ENCODE measurements at places on chromosomes 5 and 9.

DNA sequence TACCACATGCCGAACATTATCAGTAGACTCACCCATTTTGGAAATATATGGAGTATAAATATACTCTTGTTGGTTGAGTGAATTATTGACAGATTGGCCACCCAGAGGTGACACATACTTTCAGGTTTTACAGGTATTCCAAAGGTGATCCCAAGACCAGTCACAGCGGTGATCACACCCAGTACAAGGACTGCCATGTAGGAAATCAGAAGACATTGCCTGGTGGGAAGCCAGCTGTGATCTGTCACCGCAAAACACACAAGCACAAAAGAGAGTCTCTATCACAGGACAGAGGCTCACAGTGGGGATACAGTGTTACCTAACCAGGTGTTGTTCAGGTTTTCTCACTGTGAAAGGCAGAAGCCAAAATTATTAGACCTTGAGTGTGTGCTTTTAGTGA, 15.8 kb downstream of the BTF3 start:
- no peak for DNase-seq

GRCh38 chr9:17846948-17847655, 268.2 kb downstream of the SH3GL2 start:
- DNase-seq, result no peak

- DNase-seq, result no peak
Measured at GRCh38 chr5:31887556-31887955, 248.6 kb downstream of the PDZD2 start.

DNA sequence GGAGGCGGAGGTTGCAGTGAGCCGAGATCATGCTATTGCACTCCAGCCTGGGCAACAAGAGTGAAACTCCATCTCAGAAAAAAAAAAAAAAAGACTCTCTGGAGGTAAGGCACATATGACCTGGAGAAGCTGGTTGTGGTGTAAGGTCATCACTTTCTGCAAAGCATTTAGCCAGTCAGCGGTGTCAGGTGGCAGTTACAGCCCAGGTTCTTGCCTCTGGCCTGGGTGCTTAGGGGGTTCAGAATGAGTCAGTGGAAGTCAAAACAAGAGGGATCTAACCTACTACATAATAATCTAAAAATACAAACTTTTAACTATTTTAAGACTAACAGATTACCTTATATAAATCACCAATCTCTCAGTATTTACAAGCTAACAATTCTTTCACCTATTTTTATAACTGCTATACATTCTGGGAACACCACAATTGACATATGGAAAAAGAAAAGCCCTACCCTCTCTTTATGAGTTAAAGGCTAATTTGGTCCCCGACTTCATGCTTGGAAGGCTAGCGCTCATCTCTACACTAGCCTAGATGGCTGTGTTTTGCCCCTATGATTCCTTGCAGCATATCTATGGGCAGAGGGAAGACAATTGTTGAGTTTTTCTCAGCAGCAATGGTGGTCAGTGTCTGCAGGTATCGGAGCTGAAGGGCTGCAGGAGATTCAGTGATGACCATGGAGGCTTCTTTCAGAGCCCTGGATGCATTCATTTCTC, 29.2 kb downstream of the STOM start:
- DNase-seq, result no peak

DNA sequence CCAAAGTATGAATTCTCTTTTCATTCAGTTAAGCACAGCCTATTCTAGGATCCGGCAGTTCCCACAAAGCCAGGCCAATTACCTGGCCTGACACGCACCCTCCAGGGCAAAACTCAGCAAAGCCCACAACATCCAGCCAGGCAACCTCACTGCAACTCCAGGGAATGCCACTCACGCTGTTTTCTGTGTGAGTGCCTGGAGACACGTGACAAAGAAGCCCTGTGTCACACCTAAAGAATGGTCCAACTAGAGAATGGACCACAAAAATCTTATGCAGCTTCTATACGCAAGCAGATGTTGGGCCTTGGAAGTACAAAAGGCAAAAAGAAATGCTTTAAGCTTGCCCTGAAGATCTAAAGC, 20.2 kb downstream of the RETREG1 start:
- DNase-seq, result no peak

DNA sequence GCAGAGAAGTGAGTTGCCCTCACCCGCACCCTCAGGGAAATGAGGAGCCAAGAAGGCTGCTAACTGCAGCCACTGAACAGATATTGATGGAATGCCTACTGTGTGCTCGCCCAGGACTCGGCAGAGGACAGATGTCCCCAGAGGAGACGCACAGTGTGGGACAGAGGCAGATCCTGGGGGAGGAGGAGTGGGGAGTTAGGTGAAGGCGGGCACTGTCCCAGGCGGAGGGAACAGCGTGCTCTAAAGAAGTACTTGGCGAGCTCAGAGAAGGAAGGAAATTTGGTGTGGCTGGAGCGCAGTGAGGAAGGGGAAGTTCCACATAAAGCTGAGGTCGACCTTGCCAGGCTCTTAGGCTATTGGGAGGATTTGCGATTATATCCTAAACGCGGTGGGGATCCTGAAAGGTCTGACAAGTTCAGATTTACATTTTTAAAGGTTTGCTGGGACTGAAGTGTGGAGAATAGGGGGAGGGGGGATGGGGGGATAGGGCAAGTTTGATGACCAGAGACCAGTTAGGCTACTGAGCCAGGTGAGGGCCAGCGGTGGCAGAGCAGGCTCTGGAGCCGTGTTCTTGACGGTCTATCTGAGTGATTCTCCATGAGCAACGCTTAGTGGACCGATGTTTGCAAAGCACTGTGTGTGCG, 23.6 kb upstream of the CERCAM start:
- peak; percentile 75 for DNase-seq

GRCh38 chr9:34520096-34520495, 2.7 kb downstream of the ENHO start:
- no peak for DNase-seq

DNA sequence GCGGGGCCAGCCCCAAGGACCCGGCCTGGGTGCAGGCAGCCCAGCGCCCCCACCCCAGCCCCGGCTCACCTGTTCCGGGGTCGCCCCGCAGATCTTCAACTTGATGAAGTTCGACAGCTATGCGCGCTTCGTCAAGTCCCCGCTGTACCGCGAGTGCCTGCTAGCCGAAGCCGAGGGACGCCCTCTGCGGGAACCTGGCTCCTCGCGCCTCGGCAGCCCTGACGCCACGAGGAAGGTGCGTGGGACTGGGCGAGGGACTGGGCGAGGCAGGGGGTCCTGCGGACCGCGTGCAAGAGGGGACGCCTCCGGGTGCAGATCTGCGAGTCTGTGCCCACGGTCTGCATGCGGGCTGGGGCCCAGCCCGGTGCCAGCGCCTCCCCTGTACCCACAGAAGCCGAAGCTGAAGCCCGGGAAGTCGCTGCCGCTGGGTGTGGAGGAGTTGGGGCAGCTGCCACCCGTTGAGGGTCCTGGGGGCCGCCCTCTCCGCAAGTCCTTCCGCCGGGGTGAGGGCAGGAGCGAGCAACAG, 9.7 kb downstream of the RGS14 start:
- DNase-seq, result no peak

DNA sequence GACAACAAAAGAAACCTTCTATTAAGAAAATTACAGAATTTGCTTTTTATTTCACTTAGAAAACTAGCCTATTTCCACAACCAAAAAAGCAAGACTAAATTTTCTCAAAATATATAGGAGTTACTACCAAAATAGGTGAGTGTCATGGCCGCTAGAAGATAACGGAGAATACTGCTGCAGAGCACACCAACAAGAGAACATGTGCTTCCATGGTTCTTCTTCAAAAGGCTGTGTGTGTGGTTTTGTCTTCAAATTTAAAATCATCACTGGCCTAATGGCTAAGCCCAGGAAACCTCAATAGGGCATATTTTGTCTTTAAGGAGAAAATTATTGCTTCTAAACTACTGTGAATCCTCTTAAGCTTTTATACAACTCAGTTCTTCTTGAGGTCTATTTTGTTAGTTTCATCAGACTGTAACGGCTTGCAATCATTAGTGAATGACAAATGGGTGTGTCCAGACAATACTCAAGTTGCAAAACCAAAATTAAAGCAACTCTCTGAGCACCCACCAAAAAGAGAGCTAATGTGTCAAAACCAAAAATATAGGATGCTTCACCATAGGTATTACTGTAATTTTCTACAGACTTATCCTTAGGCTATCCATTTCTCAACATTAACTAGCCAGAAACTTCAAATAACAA, 3.3 kb downstream of the SETX start:
- no peak for DNase-seq

- no peak for DNase-seq
Measured at GRCh38 chr5:149237662-149238061, 34.0 kb upstream of the AFAP1L1 start.

DNA sequence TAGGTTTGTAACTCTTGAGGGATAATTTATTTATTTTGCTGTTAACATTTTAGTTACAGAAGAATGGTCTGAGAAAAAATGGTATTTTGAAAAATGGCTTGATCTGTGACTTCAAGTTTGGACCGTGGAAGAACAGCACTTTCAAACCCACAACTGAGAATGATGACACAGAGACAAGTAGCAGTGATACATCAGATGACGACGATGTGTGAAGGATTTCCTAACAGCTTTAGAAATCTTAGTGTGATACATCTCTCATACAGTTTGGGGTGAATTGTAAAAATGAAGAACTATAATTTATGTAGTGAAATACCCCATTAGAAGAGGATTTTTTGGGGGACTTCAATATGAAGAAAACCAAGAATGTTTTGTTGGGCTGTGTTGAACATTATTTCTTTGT, 88.7 kb downstream of the GPBP1 start:
- no peak for DNase-seq

GRCh38 chr5:15741591-15741990, 241.6 kb downstream of the FBXL7 start:
- no peak for DNase-seq

DNA sequence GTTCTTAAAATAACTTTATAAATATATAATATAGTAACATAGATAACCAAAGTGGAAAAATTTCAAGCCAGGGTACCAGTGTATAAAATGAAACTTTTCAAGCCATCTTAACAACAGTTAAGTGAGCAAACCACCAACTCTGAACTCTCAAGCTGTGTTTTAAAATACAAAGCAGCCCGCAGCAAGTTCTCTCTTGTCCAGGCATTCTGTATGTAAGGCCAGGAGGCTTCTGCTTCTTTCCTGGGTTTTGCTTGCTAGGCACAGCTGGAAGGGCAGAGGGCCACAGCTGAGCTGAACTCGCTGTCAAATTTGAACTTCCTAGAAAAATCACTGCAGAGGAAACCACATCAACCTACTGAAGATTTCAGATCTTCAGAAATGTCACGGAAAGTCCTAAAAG, 6.8 kb upstream of the CTNNAL1 start:
- DNase-seq, result no peak

- DNase-seq, result no peak
Measured at GRCh38 chr9:89260525-89260924, 50.5 kb upstream of the CKS2 start.
